ENCODE measurements at places on chromosomes 16 and 17.
A peak's percentile ranks its signal among the peaks of the same experiment; 100 is the strongest.

DNA sequence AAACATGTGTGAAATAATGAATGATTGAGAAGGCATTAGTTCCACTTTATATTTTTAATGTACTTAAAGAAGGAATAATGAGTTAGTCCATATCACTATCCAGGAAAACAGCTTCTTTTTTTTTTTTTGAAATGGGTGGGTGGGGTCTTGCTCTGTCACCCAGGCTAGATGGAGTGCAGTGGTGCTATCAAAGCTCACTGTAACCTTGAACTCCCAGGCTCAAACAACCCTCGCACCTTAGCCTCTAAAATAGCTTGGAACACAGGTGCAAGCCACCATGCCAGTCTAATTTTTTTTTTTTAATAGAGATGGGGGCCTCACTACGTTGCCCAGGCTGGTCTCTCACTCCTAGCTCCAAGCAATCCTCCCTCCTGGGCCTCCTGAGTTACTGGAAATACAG lies 275.5 kb downstream of the CEP112 start:
- no peak for DNase-seq

DNA sequence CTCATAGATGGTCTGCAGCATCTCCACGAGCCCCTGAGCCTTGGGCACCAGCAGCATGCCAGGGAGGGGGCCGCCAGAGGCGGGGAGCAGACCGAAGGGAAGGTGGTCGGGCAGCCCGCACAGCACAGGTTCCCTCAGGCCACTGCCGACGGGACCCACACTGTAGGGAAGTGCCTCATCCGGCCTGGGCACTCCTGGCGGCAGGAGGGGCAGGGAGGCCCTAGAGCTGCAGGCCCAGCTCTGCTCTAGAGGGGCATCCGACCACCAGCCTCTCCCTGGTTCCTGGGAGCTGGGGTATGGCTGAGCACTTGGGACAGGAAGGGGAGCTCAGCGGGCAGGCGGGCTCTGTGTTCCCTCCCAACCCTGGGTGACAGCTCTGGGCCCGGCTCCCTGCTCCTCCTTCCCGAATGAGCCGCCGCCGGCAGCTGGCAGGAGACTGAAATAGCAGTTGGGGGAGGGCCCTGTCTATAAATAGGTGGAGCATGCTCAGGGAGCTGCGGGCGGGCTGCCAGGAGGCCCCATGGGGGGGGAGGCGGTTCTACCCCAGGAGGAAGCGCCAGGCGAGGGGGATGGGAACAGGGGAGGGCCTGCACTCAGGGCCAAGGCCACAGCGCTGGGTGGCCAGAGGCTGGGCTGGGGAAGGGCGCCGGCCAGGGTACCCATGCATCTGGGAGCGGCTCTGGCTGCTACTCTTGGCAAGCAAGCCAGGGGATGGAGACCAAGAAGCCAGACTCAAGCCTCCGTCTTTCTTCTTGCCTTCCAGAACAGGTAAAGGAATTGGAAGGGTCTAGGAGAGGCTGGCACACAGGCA lies 12.4 kb downstream of the HDAC5 start:
- DNase-seq = peak; percentile 38

DNA sequence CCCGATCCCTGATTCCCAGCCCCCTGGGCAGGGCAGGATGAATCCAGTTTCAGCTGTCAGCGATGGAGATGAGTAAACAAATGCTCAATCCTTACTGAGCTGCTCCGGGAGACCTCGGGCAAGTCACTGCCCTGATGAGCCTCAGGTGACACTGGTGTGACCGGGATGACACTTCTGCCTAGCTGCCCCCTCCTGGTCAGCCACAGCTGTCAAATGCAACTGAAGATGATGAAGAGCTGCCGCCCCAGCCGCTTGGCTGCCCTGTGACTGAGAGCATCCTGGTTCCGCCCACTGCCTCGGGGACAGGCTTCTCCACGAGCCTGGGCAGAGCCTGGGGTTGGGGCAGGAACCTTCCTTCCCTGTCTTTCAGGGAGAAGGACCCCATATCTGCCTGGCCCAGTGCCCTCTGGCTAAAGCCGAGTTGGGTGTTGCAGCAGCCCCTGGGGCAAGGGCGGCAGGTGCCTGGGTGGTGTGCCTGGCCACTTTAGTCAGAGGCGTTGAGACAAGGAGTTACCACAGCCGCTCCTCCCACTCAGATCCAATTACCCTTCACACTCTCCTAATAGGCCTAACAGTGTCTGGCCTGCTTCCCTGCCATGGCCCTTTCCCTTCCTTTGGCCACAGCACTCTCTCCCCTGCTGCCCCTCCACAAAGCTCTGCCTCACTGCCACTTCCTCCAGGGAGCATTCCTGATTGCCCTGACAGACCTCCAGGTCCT lies 5.5 kb downstream of the CCL17 start:
- no peak for DNase-seq

DNA sequence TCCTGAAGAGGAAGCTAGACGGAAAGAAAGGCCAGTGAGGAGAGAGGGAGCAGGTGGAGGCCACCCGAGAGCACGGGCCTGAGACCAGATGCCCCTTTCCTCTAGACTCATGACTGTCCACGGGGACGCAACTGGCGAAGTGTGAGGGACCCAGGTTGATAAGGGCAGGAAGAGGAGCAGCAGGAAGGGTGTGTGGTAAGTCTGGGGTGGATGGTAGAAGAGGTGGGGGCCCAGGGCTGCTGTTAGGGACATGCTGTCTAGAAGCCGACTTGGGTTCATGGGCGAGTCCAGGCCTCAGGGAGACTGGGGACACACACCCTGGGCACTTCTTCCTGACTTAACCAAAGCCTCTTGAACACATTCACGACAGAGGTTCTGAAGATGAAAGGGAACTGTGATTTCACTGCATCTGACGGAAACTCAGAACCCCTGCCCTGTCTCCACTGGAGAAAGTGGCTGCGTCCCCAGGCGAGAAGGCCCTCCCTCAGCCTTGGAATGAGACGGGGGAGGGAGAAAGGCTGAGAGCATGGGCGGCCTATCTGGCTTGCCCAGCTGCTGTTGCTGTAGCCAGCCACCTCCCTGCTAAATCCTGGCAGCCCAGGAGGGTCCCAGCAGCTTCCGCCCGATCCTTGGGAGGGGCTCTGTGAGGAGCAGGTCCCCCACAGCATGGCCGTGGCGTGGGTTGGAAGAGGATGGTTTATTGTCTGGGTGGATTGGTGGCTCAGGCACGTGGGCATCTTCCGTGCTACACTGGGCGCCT lies 6.0 kb downstream of the HIC1 start:
- DNase-seq = no peak

DNA sequence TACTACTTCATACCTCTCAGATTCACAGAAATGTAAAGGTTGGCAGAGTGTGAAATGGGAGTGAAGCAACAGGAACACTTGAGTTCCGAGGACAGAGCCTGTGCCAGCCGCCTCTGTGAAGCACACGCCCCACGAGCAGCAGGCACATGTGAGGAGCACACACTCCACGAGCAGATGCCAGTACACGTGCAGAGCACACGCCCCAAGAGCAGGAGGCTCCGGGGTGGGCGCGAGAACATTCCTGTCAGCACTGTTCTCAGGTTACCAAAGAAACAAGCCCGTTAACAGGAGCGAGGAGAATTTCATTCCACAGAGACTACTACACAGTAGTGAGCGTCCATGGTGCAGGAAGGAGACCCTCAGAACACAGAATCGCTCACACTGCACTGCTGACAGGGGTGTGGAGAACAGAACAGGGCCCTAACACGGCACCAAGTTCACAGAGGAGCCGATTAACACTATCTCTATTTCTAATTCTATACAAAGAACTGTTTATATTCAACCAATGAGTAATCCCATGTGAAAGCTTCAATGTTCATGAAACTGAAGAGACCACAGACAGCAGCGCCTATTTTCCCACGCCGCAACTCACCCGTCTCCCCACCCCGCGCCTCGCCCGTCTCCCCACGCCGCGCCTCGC lies 40.1 kb downstream of the KLHDC4 start:
- no peak for DNase-seq

GRCh38 chr17:68954146-68954896 lies 871 bp downstream of the ABCA8 start:
- no peak for DNase-seq

DNA sequence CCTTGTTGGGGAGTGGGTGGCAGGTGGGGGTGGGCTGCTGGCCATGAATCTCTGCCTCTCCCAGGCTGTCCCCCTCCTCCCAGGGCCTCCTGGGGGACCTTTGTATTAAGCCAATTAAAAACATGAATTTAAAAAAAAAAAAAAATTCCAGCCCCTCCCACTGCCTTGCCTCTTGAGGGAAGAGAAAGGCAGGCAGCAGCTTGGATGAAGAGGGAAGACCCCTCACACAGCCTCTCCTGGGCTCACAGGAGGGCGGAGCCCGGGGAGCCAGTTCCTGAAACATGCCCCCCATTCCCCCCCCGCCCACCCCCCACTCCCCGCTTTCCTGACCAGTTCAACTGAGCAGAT lies 1.8 kb upstream of the TCAP start:
- DNase-seq = no peak

GRCh38 chr16:47045459-47045858 lies 72.0 kb upstream of the DNAJA2 start:
- DNase-seq = no peak

GRCh38 chr17:51957786-51958185 lies 200.7 kb downstream of the CA10 start:
- DNase-seq = no peak
